ENCODE measurements at places on chromosomes 12 and 14.

DNA sequence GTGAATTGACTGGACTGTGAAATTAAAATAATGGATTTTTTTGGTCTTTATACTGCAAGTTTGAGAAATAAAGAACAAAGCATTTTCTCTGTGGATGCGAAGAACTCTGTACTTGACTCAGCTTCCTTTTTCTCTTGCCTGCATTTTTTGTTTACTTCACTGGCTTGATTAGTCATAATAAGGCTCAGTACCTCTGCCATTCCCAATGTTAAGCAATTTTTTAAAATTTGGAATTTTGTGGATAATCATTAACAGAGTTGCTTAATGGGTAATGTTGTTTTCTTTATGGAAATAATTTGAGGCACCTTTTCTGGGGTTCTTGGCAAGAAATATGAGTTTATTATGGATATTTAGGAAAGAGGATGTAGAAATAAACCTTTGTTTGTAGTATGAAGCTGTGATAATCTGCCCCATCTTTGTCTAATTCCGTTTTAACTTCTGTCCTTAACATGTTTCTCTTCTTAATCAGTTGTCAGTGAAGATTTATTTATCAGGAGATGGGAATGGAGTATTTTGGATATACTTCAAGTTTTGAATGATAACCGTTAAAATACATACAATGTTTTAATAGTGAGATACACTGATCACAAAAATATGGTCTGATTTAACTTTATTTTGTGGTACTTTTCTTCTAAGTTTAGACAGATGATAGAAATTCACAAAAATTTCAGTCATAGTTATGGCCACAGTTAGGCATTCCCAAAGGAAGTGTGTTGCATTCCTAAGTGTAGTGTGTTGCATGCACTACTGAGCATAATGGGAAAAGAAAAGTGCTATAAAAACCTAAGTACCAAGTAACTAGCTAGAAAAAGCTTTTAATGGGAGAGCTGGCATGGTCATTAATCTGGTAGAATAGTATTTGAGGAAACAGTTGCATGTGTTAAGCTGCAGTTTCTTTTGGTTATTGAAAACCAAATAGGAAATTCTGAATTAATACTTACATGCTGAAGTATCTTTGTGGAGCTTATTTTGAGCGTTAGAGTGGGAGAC, 27.7 kb downstream of the WNK1 start:
- no peak for DNase-seq

GRCh38 chr12:130641533-130642184, 74.4 kb downstream of the RIMBP2 start:
- DNase-seq = no peak

GRCh38 chr14:24058260-24058950, 6.6 kb downstream of the CARMIL3 start:
- DNase-seq = peak; percentile 36

DNA sequence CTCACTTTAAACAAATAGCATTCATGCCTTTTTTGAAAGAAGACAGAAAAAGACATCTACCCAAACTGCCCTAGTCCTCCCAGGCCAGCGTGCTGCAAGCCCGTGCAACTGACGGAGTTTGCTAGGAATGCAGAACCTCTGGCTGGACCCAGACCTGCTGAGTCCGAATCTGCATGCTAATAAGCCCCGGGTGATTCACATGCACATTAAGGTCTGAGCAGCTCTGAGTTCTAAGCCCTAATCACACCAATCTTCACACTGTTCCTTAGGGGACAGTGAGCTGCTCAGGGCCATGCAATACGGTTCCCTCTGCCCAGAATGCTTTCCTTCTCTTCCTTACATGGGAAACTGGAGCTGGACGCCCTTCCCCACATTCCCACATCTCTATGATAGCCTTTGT, 25.2 kb downstream of the HAL start:
- DNase-seq = no peak

- no peak for DNase-seq
These were observed 50.4 kb downstream of the CHGA start for GRCh38 chr14:92973261-92973797.

DNA sequence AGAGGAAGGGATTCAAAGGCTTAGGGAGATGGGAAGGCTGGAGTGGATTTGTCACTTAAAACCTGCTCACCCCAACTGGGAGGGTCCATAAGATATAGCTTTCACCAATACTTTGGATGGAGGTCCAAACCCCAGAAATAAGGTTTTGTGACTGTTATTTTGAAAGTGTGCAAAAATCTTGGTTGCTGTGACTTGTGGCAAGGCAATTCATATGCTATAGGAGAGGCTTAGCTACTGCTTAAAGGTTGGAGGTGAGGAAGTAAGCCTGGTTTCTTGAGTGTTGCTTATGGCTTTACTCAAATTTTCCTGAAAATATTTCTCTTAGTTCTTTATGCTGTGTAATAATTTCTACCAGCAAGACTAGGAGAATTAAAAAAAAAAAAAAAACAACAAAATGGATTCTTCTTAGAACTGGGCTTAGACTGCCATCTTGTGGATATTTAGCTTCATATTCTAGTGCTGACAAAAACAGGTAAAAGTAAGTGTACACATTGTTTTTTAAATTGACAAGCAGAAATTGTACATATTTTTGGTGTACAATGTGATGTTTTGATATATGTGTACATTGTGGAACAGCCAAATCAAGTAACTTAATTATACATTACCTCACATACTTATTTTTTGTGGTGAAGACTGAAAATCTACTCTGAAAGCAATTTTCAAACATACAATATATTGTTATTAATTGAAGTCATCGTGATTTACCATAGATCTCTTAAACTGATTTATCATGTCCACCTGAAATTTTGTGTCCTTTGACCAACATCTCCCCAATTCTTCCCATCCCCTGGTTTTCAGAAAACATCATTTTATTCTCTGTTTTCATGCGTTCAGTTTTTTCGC, 23.0 kb downstream of the PDE6H start:
- DNase-seq = peak; percentile 64

GRCh38 chr12:76375470-76375869, 27.3 kb upstream of the BBS10 start:
- no peak for DNase-seq

DNA sequence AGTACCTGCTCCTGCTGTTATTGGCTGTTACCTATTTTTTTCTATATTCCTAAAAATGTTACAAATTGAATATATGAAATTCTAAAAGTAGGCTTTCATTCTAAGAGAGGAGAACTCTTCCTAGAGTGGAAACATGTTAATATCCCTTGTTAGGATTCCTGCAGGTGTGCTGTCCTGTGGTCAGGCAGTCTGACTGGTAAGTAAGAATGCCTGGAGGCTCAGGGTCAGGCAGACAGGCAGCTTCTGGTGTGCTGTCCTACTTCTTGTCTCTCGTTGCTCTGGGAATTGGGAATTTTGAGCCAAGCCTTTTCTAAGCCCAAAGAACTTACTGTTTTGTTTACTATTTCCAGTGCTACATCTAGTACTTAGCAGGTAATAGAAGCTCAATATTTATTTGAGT, 10.3 kb downstream of the PPHLN1 start:
- DNase-seq = no peak

DNA sequence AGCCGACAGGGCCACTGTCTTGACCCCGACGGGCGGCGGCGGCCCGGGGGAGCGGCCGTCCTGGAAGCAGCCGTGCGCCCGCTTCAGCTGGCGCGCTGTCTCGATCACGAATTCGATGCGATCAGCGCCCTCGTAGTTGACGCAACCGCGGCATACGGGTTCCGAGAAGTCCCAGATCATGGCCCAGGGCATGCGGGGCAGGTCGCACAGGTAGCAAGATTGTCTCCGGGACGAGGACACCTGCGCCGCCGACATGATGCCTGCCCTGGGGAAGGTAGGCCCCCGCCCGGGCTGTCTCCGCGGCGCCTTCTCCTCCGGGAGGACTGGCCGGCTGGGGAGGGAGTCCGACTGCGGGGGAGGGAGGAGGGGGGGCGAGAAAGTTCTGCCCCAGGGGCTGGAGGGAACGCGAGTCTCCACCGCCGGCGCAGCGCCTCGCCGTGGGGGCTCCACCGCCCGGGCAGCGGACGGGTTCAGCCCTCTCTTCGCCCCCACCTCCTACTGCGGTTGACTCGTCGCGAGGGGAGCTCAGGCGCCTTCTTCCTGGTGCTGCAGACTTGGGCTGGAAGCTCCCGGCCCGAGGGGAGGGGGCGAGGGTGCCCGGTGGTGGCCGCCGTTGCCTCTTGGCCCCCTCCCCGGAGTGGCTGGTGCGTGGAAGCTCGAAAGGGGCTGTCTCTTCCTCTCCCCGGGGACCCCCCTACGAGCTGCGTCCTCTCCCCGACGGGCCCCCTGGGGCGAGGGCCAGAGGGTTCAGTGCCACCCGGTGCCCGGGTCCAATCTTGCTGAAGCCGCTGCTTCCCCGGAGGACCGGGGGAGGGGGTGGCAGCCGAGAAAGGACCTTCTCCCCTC, 747 bp downstream of the IRF2BPL start:
- peak; percentile 60 for DNase-seq

DNA sequence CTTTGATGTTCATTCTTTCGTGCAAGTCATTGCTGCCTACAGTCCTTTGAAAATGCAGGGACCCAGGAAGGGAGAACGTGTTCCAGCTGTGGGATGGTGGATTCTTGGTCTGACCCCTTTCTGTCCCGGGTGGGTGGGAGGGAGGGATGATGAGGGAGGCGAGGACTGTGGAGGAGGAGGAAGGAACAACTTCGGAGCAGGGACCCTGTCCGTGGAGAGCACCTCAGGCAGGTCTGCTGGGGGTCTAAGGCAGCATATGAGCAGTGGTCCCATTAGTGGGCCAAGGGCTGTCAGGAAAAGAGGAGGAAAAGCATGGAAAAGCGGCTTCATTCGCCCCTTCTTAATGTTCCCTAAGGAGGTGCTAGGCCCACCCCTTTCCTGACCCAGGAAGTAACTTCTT, 36.0 kb downstream of the CACNA2D4 start:
- DNase-seq = no peak

DNA sequence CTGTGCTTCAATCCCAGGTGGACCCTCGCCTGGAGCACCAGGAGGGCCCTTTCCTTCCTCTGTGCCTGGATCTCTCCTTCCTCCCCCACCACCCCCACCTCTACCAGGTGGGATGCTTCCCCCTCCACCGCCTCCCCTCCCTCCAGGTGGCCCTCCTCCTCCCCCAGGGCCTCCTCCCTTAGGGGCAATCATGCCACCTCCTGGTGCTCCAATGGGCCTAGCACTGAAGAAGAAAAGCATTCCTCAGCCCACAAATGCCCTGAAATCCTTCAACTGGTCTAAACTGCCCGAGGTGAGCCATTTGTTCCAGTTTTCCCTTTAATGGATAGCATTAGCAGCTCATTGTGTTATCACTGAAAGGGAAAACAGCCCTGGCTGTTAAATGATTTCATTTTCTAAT, 134.0 kb downstream of the GPR135 start:
- DNase-seq = no peak

- no peak for DNase-seq
These were observed 35.7 kb downstream of the RTL1 start for GRCh38 chr14:100867631-100868315.

GRCh38 chr14:90579816-90580215, 183.0 kb downstream of the CALM1 start:
- no peak for DNase-seq

DNA sequence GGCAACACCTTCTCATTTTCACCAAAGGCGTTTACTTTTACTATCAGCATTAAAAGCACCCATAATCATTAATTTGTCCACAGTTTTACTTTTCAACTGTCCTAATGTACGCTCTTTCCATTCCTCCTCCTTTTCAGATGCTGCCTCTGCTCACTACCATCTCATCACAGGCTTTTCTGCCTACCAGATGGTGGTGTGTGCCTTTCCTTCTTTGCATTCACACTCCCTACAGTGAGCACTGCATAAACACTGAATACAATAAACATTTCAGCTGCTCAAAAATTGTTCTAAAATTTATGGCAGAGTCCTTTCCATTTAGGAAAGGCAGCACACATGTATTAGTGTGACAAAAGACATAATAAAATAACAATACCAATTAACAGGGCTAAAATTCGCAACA, 435.7 kb downstream of the GXYLT1 start:
- no peak for DNase-seq

DNA sequence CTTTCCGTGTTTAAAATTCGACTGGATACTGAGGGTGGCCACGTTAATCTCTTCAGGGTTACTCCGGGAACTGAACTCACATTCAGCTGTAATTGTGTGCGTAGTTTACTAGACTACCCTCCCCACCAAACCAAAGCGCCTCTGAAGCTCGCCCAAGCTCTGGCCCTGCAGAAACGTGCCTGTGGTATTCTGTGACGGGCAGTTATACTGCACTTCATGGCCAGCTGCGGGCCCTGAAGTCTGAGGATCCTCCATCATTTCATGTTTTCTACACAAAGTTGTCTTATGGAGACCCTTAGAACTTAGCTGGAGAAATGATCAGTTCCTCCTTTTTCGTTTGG, 688 bp downstream of the ZNF26 start:
- no peak for DNase-seq

DNA sequence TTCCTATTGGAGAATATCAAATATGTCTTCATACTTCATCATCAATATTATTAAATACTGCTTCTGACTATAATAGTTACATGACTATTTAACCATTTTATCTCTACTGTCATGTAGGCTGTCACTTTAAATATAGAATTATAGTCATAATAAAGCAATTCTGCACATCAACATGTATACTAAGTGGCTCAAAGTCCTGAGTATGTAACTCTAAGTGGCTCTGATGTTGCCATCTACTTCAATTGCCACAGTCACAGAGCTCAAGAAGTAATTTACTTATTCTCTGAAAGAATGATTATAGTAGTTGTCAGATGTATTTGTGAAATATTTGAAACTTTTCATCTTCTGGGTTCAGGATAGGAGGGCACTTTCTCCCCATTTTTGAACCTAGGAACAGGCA, 202.3 kb downstream of the KITLG start:
- no peak for DNase-seq

DNA sequence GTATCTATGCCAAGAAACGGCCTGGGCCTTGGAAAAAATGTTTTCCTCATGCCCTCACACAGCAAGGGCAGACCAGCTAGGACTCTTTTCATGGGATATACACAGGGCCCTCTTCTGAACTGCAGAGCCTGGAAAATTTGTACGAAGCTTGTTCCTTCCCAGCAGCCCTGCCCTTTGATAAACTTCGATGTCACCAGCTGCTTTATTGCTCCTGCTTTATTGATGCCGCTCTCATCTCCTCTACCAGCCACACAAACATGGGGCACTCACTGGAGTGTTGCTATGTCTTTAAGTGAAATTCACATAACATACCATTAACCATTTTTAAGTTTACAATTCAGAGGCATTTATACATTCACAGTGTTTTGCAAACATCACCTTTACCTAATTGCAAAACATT, 197.9 kb downstream of the KTN1 start:
- DNase-seq = no peak

DNA sequence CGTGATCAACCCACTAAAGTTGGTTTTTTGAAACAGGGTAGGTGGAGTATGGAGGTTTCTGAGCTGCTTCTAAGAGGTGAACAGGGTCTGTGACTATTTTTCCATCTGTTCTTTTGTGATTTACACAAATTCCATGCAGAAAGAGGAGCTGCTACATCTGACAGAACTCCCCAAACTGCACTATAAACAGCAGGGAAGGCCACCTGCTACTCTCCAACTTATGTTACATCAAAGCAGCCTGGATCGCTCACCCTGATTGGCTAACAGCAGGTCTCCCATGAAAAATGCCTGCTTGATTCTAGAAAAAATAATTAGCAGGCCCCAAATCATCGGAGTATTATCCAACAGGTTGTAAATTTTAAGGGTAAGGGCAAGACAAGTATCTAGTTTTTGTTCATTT, 282.9 kb upstream of the FLRT2 start:
- DNase-seq = no peak
